ENCODE measurements at places on chromosomes 5 and 9.

GRCh38 chr5:85337435-85337834, 952.8 kb upstream of the EDIL3 start:
- DNase-seq = no peak

- DNase-seq = no peak
Observed at GRCh38 chr9:922171-922570, 54.3 kb upstream of the DMRT3 start.

DNA sequence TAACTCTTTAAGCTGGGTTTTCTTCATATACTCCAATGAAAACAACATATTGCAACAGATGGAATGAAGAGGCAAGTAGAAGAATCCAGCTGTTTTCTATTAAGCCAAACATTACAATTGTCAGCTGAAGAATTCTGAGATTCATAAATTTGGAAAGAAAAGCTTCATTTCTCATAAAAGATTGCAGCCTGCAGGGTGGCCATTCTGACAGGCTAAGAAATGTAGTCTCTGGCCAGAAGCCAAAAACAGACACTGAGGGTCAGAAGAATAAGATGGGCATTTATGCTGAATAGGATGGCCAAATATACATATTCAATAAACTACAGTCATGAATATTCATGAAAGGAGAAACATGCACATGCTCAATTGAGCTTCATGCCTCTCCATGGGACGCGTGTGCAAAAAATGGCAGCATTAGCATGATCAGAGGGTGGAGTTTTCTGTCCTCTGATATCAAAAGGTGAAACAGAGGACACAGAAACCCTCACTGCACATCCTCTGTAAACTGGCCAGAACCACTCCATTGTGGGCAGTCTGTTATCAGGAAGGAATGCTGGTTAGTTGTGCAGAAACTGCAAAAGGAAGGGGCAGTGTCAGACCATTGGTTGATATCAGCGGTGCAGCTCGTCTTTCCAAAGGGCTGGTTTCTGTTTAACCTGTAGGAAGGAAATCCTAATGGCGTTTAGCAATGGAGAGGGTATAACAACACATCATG, 50.2 kb downstream of the FXN start:
- DNase-seq = no peak

DNA sequence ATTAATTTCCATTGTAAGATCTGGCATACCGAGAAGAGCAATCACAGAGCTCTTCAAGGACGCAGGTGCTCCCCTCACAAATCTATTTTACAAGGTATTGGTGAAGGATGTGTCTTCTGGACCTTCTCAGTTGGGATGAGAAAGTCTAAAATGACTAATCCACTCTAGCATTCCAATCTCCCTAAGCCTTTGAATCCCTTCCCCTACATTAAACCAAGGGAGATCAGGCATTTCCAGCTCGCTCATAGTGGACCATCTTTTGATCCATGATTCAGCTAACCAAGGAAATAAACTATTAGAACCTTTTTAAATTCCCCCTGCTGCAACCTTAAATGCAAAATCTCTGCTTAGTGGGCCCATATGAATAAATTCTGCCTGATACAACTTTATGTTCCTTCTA, 95.9 kb upstream of the FBN2 start:
- DNase-seq = no peak

- no peak for DNase-seq
Observed at GRCh38 chr9:138098116-138098907, 220.7 kb downstream of the CACNA1B start.
